ENCODE measurements at places on chromosomes 12 and 14.

DNA sequence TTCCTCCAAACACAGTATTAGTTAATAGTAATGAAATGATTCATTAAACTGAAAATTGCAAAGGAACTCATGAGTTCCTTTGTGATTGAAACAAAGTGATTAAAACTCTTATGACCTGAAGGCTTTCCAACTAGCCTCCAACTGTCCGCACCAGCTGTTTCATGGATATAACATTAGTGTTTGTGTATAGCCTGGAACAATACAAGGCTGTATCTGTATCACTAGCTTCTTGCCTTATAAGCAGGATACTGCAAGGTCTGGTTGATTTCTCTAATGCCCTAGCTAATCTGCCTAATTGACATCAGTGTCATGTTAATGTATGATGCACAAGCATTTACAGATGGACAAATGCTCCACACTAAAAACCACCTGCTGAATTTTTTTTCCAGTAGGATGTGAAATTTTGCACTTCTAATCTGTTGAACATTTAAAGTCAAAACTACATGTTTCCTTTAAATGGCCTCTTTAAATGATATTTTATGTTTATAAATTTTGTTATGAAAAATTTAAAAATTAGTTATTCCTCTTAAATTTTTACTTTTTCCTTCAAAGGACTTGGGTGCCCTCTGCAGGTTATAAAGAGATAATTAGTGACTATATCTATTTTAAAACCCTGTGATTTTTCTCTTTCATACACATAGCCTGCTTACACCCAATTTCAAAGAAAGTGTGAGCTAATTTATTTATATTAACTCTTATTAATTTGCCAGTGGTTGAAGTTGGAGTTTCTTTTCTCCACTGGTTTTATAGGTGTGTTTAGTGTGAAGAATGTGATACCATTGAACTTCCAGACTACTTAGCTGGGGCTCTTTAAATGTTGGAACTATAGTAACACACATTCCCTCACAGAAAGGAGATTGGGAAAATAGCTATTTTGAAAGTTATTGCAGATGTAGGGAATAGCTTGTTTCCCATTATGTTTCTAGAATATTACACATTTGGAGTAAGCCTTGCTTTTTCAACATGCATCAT, 25.4 kb downstream of the AP5M1 start:
- no peak for DNase-seq

- DNase-seq = no peak
Measured at GRCh38 chr12:109731231-109731731, 17.7 kb downstream of the FAM222A start.

DNA sequence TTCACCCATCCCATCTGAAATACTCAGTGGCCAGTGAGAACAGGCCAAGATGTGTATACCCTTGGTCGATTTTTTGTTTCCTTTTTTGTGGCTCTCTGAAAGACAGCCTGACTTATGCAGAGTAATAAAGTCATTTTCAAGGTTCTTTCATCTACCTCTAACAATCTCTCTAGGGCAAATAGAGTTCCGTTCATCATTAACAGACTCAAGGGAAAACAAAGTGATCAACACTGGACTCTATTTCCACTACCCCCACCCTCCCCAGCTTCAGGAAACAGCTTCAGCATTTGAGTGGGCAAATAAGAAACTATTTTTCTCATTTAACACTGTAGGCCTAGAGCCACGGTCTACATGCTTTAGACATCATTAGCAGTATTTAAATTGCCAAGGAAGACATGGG, 15.9 kb downstream of the PRKAB1 start:
- DNase-seq = no peak

DNA sequence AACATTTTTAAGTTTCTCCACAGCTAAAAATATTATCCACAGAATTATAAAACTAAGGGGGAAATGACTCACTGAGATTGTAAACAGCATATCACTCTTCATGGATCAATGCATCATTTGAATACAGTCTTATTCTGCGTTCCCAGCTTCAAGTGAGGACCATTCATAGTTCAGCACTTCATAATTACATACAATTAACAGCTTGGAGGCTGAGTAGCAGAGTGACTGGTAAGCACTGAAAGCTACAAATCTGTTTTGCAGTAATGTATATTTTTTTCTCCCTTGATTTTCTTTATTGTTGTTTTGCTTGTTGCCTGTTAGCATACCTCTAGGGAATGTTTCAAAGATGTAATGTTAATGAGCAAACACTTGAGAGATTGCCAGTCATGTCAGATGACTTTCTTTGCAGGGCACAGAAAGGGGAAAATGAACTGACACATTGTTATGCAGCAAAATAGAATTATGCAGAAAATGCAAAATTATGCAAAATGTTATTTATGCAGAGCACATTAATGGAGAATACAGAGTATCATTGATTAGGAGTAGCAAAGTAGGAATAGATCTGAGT, 138.6 kb downstream of the RPS29 start:
- no peak for DNase-seq

DNA sequence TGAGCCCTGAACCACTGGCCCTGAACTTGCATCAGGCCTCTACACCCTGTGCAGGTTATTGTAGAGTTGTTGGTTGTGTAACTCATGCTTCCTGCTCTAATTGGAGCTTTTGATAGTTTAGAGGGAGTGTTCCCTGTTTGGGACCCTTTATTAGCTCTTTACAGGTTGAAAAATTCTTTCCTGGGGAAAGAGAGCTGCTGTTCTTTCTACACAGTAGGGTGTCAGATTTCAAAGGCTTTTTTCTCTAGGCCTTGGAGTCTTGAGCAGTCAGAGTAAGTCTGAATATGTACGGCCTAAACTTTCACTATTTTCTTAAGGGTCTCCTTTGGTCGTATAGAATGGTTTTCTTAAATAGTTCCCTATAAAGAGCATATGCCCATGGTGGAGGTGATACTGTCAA, 60.8 kb upstream of the NEDD1 start:
- DNase-seq = no peak

GRCh38 chr12:49296836-49297694, 2.1 kb downstream of the PRPH start:
- no peak for DNase-seq

DNA sequence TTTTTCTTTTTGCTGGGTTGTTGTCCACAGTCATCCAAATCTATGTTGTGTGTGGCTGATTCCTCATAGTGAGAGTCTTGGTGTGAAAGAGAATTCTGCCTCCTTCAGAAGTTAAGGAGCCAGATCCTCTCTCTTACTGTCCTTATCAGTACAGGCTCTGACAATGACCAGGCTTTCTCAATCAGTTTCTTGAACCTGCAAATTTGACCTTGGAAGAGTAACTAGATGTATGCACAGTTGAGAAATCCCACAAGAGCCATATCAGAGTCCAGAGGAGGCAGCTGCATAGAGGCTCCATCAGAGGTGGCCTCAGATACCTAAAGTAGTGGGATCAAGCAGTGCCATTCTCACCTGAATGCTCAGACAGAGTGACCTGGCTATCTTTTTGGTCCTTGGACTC, 5.5 kb upstream of the GALC start:
- no peak for DNase-seq

DNA sequence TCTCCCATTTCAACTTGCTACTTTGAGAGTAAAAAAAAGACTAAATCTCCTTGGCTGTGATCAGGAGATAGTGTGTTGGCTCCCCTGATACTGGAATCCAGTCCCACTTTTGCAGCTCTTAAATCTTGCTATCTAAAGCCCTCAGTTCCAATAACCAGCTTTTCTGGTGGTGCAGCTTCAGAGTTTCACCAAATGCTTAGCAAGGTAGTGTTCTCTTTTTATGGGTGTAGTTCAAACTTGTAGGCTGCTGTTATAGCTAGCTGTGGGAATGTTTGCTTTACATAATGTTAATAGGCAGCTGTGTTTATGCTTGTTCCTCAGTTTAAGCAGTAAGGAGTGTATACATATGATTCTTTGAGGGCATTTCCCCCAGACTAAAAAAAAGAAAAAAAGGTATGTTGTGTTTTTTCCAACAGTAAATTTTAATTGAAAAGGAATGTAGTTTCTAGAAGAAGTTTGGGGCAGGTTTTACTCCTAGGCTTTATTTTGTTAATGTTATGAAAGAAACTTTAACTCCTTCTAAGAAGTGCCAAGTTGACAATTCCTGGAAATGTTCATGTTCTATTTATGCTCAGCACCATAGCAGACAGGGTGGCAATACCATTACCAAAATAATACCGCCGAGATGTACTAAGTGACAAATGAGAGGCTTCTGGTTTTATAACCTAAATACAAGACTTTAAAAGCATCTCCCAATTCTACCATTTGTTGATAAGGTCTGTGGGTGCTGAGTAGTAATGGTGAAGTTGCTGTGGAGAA, 12.1 kb downstream of the CRADD start:
- no peak for DNase-seq

GRCh38 chr12:116697305-116697704, 40.6 kb downstream of the SPRING1 start:
- no peak for DNase-seq

DNA sequence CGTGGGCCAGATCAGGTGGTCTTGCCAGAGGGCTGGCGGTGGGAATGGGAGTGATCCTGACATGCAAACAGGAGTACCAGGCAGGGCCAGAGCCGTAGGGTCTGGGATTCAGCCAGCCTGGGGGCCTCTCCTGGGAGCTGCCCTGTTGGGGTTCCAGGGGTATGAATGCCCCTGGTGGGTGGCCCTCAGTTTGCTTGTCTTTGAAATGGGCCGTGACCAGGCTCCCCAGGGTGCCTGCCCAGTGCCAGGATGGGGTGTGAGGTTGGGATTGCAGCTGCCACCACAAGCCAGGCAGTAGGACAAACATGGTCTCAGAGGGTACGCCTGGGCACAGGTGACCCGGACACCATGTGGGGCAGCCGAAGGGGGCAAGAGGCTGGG, 168.8 kb downstream of the KIF26A start:
- DNase-seq = no peak

- no peak for DNase-seq
Measured at GRCh38 chr12:114710151-114710550, 26.2 kb upstream of the TBX3 start.

GRCh38 chr14:93729993-93730392, 58.3 kb downstream of the PRIMA1 start:
- no peak for DNase-seq

DNA sequence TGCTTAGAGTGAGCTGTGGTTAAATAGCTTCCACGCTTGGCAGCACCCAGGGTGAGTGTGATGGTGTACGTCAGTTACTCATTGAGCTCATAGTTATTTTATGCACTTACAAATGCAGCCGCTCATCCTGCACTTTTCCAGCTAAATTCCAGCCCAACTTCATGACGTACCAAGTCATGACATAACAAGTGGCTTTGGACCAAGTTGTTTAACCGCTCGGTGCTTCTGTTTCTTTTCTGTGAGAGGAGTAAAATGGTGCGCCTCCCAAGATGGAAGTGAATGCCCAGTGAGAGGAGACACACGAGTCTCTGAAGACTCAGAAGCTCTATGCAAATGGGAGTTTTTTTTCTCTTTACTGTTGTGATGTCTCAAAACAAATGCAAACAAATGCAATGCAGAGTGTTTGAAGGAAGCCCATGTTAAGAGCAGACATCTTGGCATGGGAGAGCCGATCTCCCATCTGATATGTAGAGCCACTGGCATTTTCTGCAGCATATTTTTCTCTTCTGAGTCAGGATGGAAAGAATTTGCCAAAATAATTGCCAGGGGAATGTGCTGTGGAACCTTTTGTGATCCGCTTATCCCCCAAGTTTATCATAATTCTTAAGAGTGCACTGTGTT, 72.2 kb downstream of the FBXW8 start:
- no peak for DNase-seq

Measured in stimulated activated CD8-positive, alpha-beta memory T cell treated with anti-CD3 and anti-CD28 coated beads, Interleukin-15, amount 100 ng/mL, for 24 hours (primary cell).